ENCODE measurements at places on chromosomes 16 and 17.

- DNase-seq: no peak
These were observed 32.3 kb downstream of the BRCA1 start for GRCh38 chr17:43092901-43093300.

DNA sequence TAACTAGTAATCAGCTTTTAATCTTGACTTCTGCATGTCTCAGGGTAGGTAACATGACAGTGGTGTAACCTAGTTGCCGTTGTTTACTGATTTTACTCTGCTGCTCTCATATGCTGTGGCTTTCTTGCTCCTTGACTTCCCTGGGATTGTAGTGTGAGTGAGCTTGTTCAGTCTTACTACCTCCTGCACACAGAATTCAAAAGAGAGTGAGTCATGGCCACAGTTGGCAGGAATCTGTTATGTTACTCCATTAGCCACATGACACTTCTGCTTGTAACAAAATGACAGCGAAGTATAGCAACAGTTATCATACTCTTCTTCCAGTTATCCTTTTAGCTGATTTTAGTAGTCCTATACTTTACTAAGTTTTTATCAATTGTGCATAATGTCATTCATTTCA is 18.8 kb downstream of the TNRC6A start:
- DNase-seq: no peak

DNA sequence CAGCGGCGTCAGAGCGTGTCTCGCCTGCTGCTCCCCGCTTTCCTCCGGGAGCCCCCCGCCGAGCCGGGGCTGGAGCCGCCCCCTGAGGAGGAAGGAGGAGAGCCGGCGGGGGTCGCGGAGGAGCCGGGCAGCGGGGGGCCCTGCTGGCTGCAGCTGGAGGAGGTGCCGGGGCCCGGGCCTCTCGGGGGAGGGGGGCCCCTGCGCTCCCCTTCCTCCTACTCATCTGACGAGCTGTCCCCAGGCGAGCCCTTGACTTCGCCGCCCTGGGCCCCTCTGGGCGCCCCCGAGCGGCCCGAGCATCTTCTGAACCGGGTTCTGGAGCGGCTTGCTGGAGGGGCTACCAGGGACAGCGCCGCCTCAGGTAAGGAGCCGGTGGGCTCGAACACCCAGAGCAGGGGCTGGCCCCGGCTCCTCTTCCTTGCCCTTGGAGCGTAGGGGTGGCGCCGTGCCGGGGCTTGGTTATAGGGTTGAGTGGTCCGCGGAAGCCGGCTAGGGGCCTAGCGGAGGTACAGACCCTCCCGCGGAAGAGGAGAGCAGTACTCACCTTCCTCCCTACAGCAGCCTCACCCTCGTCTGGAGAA is 841 bp downstream of the RAPGEFL1 start:
- DNase-seq: no peak

- no peak for DNase-seq
These were observed 34.7 kb upstream of the AKAP1 start for GRCh38 chr17:57050306-57050705.

- no peak for DNase-seq
These were observed 98.3 kb downstream of the CMIP start for GRCh38 chr16:81542609-81543570.

DNA sequence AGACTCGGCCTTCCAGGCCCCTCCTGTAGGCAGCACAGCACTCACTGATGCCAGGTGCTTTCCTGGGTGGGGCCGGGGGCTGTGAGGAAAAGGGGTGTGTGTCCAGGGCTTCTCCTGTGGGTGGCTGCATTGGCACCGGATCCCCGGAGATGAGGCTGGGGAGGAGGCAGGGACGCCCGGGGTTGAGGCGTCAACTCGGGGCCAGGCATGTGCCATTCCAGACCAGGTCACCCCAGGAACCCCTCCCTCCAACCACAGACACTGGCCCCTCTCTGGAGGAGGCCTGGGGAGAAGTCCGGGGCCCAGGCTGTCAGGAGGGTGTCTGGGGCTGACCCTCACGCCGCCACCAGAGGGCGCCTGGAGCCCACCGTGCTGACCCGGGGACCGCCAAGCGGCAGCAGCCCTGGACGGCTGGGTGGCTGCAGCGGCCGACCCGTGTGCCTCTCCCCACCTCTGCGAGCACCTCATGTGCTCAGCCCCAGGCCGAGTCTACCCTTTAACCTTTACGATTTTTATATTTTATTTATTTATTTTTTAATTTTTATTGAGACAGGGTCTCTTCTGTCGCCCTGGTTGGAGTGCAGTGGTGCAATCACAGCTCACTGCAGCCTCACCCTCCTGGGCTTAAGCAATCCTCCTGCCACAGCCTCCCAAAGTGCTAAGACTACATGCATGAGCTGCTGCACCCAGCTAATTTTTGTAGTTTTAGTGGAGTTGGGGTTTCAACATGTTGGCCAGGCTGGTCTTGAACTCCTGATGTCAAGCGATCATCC is 3.2 kb upstream of the METRN start:
- DNase-seq: peak; percentile 58

GRCh38 chr16:57089406-57089805 is 3.0 kb upstream of the CPNE2 start:
- DNase-seq: no peak
